ENCODE measurements at places on chromosomes 5 and 9.

GRCh38 chr5:160667160-160667559, 184.9 kb downstream of the ATP10B start:
- no peak for DNase-seq

DNA sequence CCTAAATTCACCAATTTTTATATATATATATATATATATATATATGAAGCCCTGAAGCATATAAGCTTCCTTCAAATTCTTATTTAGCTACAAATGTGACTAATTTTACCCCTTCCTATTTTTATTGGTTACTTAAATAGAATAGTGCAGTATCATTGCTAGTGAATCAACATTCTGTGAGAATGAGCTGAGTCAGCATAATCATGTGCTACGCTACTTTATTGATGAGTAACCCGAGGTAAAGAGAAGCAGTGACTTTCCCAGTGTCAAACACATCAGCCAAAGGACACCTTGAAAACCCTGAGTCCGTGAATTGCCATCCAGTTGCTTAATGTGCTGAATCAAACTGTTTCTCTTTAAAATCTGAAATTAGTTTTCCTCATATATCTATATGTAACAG, 546.2 kb downstream of the DMRTA1 start:
- DNase-seq = no peak

GRCh38 chr9:121743441-121744001, 92.1 kb downstream of the DAB2IP start:
- peak; percentile 80 for DNase-seq

DNA sequence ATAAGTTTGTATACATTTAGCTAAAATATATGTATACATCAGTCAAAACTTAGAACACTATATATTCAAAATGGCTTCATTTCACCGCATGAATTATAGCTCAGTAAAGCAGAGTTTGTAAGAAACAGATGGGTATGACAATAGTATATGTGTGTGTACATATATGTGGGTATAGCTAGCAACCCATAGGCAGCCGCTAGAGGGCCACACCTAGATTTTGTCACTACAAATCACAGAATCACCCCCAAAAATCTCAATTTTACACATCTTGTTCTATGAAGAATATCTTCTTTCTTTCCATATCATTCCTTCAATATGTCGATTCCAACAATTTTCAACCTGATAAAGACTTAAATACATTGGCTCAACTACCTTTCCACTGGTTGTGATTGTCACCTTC, 357.8 kb upstream of the CCNG1 start:
- DNase-seq = no peak

DNA sequence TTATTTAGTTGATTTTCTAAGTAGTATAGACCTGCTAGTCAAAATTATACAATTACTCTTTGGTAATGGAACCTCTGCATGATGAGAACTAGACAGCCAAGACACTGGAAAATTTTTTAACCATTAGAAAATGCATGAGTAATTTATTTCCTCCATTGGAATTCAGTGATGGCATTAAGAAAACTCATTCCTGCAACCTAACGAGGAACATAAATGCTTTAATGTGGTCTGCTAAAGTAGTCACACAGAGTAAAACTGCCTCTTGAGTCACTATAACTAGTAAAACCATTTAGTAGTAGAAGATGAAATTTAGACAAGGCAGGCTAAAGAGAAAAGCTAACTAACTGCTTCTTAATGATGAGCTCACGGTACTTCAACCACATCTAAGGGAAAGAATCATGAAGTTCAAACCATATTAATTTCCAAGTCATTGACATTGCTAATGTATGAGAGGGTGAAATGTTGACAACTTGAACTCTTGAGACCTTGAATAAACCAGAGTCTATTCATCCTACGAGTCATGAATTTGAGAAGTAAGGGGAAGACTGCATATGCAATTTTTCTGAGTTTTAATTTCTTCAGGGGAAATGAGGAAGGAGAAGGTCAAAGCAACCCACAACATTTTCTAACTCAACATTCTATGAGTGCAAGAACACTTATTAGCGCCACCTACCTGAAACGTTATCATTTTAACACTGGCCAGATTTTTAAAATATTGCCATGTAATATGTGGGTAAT, 74.4 kb downstream of the GLIS3 start:
- peak; percentile 95 for DNase-seq

- DNase-seq = peak; percentile 2
Observed at GRCh38 chr5:86684222-86684621, 66.5 kb downstream of the COX7C start.

- DNase-seq = peak; percentile 23
Observed at GRCh38 chr9:3775968-3776367, 250.2 kb upstream of the RFX3 start.

- DNase-seq = no peak
Observed at GRCh38 chr9:68742333-68742730, 37.3 kb downstream of the PIP5K1B start.

- no peak for DNase-seq
Observed at GRCh38 chr5:142859037-142859436, 88.9 kb downstream of the ARHGAP26 start.

DNA sequence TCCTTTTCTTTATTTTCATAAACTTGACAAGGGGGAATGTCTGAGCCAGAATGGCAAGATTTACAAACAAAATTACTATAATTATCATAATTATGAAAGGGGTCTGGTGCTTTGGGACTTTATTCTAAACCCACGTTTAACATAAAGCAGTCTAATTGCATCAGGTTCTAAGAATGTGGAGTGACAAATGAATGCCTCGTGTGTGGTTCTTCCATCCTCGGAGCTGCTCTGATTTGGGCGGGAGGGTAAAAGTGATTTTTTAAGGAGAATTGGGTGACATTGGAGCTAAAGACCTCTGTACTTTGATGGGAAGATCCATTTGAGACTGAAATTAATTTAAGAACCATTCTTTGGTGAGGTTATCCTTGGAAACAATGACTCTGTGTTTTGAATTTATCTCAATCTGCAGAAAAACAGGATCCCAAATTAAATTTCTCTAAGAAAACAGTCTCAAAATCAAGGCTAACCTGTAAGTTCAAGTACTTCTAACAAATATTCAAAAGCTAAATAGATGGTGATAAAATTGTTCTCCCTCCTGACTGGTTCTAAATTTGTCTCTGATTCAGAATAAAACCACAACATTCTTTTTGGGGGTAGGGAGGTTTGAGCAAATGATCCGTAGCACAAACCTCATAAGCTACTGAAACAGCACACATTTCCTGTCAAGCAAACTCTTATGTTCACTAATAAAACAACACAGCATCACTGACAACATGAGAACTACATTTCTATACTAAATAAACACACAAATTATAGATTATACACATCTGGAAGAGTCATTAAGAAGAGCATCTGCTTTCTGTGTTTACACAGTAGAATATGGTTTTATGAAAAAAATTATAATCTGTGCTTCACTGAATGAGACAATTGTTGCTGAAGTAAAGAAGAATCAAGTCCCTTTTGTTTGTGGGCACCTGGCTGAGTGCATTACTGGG, 85.5 kb downstream of the DCP2 start:
- peak; percentile 84 for DNase-seq

GRCh38 chr9:115035841-115036612, 81.9 kb downstream of the TNC start:
- peak; percentile 93 for DNase-seq

GRCh38 chr5:2103940-2104339, 221.2 kb upstream of the IRX4 start:
- no peak for DNase-seq

DNA sequence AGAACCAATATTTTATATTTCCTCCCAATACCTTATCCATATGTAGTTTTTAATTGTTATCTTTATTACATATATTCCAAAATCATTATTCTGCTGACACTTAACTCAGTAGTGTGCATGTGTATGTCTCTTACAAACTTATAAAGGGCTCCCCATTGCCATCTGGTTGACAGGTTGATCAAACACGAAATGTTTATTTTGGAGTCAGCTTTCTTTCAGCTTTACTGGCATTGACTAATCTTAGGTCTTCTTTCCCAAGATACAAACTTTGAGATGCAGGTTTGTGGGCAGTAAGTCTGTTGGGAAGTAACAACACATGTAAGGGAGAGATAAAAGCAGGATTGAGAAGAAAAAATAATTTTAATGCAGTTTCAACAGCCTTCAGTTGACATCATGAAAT, 716.0 kb upstream of the CHD1 start:
- no peak for DNase-seq

- DNase-seq = no peak
Observed at GRCh38 chr5:176790941-176791340, 19.4 kb upstream of the UNC5A start.
